NCI-H2029 treated with DMSO at 0.1 percent for 48 hours (cell line): ENCODE measurements at places on chromosomes 5 and 9.

- no peak for DNase-seq
Measured at GRCh38 chr5:43117092-43117491, 3.6 kb upstream of the ZNF131 start.

DNA sequence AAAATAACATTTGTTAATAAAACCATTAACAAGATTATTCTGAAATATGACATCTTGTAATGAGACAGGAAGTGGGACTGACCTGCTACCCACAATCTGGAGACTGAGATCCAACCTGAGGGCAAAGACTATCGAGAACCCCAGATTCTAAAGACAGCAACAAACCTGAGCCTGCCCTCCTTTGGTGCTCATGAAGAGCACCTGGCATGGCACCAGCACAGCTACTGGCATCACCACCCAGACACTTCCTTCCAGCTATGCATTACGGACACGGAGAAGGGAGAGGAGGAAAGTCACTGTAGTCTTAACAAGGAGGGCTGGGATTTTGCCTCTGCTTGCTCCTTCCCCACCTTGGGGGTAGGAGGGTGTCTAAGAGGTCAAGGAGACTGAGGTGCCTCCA is 105.5 kb downstream of the AUH start:
- DNase-seq, result no peak

GRCh38 chr5:78843436-78843835 is 141.7 kb downstream of the ARSB start:
- no peak for DNase-seq

- no peak for DNase-seq
Measured at GRCh38 chr5:111946556-111946955, 189.6 kb upstream of the NREP start.

- DNase-seq, result no peak
Measured at GRCh38 chr5:107402434-107403227, 268.1 kb downstream of the EFNA5 start.

DNA sequence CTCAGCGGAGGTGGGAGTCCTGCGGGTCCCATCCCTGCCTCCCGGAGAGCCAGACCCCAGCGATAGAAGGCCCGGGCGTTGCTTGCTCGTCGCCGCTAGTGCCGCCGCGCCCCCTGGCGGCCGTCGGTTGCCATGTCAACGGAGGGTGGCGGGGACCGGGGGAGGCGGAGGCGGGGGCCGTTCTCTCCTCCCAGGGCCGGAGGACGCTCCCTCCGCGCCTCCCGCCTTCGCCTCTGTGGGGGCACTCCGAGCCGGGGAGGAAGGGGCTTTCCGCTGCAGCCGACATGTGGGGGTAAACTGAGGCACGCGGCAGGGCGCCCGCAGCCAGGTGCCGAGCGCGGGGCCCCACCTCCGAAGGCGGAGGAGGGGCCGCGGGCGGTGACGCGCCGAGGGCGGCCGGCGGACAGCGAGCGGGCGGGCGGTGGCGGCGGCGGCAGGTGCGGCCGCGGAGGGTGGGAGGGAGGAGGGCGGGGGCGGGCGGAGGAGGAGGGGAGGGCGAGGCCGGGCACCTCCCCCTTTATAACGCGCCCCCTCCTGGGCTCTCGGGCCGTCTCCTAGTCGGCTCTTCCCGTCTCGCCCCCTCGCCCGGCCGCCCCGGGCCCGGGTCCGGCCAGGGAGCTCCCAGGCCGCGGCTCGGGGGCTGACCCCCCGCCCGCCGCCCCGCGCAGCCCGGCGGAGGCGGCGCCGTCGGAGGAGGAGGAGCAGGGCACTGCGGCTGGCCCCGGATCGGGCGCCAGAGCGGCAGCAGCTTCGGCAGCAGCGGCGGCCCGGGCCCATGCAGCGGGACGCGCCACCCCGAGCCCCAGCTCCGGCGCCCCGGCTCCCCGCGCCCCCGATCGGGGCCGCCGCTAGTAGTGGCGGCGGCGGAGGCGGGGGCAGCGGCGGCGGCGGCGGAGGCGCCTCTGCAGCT is 556 bp upstream of the CDK9 start:
- peak; percentile 45 for DNase-seq

DNA sequence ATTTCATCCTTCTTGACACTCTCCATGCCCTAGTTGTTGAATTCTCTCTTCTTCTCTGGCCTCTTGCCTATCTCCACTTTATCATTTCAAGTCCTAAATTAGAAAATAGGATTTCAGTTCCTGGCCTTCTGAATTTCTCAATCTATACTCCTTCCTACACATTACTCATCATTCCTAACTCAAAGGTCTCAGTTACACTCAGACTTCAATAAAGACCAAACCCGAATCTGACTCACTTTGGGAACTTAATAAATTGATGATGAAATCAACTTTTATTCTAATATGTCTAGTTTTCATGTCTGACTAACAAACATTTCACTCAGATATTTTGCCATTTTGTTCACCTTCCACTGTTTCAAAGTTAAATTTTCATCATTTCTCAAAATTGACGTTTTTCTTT is 113.6 kb upstream of the TSLP start:
- no peak for DNase-seq

- DNase-seq, result peak; percentile 75
Measured at GRCh38 chr5:176851871-176852658, 41.7 kb downstream of the UNC5A start.

DNA sequence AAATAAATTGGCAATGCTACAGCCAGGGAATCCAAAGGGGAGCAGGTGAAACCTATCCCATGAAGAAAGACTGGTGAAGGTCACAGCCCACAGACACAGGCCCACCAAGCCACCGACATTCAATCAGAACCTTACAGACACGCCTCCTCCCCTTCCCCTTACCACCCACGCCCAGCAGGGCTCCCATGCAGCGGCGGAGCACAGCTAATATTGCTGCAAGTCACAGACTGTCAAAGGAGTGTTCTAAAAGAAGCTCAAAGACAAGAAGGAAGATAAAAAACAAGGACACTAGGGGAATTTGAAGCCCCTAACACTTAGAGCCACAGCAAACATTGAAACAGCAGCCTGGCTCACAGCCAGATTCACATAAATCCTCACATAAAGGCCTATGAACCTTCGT is 91.2 kb downstream of the MED10 start:
- DNase-seq, result no peak

GRCh38 chr5:61298580-61298979 is 33.5 kb upstream of the ZSWIM6 start:
- DNase-seq, result no peak

- DNase-seq, result no peak
Measured at GRCh38 chr5:5480481-5481111, 58.1 kb downstream of the ICE1 start.

DNA sequence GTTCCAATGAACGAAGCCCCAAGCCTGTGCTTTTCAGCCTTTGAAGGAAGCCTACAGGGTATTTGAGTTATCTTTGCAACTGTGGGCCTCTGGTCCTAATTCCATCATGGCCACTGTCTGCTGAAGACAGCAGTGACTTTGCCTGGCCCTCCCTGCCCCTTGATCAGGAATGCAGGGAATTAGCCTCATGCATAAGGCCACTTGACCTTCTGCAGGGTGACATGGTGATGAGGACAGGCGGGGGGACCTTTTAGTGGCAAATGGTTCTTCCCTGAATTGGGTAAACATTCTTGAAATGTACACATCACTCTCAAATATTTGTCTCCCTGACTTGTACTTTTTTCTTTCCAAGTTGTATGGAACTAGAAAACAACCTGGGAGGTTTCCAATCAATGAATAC is 25.2 kb upstream of the XPA start:
- no peak for DNase-seq

DNA sequence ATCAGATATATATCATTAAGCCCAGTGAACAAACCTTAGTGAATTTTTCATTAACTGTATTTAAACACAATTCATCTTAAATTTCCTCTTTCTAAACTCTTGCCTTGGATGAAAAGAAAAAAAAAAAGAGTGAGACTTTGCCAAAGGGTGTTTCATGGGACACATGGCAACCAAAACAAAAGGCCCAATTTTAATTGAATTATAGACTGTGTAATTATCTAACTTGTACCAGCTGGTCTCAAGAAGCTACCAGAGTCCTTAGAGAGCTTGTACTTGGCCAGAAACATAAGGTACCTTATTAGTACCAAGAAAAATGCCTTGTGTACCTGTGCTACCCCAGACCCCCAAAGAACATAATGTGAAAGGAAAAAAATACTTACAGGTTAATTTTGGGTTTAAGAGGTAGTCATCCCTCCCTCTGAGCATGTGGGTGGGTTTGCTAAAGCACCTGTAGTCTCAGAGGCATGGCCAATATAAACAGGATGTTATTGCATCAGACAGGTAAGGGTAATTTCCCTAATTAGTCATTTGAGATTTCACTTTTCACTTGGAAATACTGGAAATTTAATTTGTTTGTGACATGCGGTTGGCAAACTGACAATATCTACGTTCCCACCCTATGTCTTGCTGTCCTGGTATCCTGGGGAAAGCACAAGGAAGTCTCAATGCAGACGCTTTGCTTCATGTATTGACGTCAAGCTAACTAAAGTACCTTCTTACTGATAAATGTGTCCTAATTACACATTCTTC is 90.1 kb downstream of the SNCAIP start:
- peak; percentile 43 for DNase-seq

GRCh38 chr5:172769616-172770373 is 1.2 kb downstream of the DUSP1 start:
- no peak for DNase-seq

DNA sequence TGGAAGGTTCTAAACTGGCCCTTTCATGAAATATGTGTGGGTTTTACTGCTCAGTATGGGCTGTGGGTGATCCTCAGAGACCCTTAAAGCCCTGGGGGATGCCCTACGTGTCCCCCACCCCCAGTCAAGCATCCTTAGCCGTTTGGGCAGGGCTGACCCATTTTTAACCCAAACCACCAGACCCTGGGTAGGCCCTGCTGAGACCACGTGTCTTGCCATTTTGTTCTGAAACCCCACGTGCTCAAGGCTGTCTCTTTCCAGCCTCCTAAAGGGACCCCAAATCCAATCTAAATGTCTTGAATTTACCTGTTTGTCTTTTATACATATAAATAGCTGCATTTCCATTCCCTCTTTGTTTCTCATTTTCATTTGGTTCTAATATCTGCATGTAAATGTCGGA is 94.9 kb downstream of the PAX5 start:
- no peak for DNase-seq

DNA sequence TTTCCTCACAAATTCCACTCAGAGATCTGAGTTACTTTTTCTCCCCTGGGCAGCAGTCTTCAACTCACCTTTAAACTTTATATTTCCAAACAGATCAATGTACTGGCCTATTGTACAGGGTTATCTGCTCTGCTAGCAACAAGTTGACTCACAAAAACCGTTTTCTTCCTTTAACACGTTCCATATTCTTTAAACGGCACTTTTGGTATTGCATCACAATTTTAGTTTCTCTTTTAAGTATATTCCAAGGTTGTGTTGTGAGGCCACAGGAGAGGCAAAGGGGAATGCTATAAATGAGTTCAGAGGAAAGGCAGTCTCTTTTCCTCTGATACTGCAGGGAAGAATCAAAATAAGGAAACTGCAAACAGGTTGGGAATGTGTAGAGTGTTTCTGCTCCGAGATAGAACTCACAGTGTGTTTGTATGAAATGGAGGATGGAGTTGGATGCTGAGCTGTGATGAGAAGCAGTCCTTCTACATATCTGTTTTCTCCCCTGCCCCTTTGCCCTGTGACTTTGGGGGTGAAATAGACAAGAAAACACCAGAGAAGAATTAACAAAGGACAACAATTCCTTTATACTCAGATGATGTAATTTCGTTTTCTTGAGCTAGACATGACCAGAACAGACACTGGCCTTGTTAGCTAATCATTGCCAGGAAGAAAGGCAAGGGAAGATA is 9.9 kb upstream of the ALDOB start:
- no peak for DNase-seq

DNA sequence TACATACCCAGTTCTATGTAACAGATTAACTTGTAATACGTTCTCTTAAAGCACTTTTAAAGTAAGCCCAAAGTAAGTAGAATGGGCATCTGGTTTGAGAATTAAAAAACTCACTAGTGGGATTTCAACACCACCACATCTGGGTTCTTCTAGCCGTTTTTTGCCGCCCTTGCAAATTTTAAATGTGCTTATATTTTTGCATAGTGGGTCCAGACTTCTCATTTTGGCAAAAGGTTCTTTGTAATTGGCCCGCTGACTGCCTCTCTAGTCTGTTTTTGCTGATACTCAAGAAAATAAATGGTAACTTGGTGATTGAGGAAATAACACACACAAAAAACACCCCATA is 582 bp upstream of the FBXO4 start:
- no peak for DNase-seq

GRCh38 chr5:34869256-34869655 is 30.3 kb downstream of the TTC23L start:
- no peak for DNase-seq

- DNase-seq, result no peak
Measured at GRCh38 chr9:34771007-34771406, 61.1 kb upstream of the CCL21 start.

- DNase-seq, result no peak
Measured at GRCh38 chr5:78985116-78985724, at the start of gene ARSB. ARSB (minus strand) TSS chr5:78985310; CDS start chr5:78985248, 62 bp downstream.

DNA sequence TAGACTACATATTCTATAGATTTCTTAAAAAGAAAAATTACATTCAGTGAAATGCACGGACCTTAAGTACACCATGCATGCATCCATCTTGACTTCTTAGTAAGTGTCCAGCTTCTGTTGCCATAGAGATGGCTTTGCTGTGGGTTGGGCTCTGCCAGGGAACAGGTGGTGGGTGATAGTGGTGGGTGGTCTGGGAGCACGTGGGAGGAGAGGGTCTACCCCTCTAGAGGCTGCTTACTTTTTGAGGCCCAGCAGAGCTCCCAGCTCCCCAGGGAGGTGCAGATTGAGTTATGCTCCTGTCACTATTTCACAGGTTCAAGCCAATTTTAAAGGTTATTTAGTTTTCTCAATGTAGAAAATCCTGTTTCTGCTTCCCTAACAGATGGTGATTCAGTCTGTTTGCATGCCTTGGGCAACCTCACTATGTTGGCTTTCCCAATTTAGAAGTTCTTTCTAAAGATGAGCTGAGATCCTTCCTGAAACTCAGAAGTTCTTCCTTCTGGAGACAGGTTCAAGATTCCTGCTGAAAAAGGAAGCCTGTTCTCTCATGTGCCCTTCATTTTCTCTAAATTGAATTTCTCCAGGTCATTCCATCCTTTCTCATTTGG is 107.4 kb upstream of the LHFPL2 start:
- DNase-seq, result no peak

DNA sequence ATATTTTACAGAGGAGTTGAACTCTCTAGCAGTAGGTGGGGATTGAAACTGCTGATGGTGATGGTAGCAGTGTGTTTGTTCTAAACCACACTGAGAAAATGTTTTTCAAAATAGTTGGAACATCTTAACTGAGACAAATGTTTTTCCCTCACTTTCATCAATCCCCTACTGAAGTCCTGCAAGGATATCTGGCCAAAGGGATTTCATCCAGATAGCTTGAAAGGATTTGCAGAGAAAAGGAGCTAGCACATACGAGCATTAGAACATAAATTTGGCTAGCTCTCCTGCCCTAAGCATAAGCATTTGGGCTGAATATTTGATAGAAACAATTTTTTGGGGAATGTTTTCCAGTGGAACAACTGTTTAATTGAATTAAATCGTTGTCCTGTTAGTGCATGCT is 153.9 kb downstream of the CDH9 start:
- no peak for DNase-seq

DNA sequence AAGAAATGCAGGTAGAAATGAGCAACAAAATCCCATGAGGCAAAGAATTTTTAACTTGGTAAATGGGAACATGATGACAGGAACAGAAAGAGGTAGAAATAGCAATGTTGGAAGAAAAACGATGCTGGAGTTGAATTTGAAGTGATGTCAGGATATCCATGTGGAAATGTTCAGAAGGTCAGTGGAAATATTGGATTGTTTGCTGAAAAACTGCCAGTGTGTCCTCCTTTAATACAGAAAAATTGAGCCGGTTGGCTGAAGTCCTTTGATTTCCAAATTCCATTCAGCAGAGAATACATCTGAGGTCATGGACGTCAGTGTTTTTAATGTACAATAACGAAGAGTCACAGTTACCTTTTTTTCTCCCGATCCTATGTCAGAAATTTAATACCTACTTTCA is 110.0 kb upstream of the DMAC1 start:
- no peak for DNase-seq
